ENCODE measurements at places on chromosomes 2 and 18.

DNA sequence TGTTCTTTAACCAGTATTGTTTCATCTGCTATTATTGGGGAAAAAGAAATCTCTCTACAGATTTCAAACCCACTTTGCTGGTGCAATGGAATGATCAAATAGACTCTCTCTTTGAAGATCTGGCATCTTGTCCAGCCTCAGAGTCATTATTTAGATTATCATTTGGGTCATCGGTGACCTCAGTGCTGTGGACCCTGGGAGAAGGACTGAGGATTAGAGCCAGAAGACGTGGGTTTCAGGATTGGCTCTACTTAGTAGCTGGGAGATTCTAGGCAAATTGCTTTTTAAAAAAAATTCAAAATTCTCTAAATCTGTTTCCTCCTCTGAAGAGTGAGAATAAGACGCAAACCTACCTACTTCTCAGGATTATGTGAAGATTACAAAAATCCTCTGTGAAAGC is 107.6 kb upstream of the CTAGE1 start:
- DNase-seq = no peak

- peak; percentile 51 for DNase-seq
Observed at GRCh38 chr2:102839668-102840388, 78.0 kb downstream of the TMEM182 start.

- DNase-seq = peak; percentile 80
Observed at GRCh38 chr2:27303093-27304025, 4.9 kb downstream of the UCN start.

DNA sequence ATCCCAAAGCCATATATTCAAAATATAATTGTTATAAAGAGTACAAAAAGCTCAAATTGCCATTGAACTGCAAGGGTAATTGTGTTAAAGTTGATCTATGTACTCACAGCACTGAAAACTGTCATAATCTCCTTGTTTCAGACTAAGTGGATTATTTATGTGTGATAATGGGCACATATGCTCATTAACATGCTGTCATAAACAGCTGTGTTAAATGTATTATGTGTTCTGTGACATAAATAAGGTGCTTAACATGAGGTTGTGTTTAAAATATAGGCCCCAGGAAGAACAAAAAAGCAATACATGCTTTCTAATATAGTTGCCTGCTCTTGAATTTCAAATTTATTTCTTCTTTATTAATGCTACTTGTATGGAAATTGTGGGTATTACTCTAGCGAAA is 409.5 kb downstream of the DCC start:
- no peak for DNase-seq

DNA sequence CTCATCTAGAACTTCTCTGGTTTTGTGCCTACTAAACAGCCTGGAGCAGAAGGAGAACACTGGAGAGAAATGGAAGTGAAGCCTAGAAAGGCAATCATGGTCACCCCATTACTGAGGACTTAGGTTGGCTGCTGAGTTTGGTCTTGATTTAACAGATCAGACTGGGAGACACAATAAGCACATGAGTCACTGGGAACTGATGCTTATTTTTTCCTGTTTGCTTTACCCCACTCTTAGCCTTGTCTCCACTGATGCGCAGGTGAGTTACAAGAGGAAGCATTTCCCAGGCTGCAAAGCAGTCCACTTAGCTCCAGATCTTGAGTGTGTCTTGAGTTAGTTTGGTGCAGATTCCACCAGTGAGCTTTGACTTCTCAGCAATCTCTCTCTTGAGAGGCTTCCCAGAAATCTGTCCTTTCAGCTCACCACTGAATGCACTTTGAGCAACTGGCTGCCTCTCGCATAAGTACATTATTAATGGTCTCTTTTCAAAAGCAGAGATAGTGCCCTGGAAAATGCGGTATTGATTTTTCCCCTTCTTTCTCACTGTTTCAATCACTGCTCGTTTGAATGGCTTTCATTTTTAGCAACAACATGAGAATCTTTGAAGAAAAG is 390.2 kb upstream of the SETBP1 start:
- no peak for DNase-seq

DNA sequence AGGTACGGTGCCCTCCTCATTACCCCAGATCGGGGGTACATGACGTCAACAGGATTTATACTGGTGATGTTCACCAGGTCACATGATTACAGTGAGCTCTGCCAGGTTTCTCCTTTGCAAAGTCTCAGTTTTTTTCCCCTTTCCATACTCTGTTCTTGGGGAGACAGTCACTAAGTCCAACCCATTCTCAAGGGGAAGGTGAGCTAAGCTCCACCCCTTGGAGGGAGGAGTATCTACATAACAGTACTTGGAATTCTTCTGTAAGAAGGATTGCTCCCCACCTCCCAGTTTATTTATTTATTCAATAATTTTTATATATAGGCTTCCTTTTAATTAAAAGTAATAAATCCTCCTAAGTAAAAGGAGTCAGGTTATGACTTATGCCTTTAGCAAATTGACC is 34.1 kb upstream of the SOS1 start:
- DNase-seq = no peak

DNA sequence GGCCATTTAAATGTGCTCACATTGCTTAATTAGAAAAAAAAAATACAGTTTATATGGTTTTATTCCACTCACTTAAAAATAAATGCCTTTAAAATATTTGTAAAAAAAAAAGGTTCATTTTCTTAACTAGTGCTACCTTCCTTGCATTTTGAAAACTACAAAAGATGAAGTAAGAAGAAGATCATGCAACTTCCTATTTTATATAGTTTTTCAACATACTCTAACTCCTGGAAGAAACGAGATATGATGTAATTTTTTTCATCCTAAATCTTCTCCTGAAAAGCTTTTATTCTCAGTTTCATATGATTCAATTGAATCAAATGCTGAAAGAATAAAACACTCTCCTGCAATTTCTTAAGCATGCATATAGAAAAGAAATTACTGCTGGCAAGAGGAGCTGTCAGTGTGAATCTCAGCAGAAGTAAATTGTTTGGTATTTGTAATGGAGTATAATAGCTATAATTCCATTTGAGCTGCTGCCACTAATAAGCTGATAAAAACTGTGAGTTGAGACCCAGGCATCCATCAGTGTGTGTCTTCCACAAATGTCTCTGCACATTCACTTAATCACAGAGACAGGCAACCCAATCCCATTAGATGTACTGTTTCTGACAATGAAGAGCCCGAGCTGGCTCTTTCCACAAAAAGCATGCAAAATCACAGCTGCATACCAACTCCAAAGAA is 3.7 kb downstream of the FTCDNL1 start:
- DNase-seq = peak; percentile 63

- no peak for DNase-seq
Observed at GRCh38 chr2:24919037-24919505, 966 bp downstream of the ADCY3 start.

DNA sequence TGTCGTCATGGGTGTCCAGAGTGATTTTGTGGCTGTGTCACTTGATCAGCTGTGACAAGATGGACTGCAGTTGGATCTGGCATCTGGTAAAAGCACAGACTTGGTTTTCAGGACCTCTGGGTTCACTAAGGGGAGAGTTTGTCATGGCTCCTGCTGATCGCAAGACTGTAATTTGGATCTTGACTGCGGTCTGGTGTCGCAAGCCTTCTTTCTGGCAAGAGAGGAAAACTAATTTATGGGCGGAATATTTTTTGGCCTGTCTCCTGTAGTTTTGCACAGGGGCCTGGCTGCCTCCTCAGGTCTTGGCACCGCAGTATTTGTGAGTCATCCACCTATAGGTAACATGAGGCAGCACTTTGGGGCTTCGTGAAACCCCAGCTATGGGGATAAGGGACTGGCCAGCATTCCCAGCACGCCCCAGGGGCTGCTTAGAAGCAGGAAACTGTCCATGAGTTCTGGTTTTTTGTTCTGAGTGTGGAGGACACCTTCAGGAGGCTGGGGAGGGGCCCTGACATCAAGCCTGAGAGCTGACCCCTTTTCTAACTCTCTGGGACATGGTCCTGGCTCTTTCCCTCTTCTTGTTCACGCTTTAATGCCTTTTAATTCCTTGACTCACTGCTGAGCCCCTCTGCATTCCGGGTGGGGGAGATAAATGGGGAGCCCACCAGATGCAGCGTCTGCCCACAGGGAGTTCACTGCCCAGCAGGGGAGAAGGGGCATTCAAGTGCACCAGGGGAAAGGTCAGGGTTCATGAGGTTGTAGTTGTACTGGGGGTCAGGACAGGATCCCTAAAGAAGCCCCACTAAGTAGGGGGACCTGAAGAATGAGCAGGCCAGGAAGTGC is 12.2 kb downstream of the SH3BP4 start:
- no peak for DNase-seq

DNA sequence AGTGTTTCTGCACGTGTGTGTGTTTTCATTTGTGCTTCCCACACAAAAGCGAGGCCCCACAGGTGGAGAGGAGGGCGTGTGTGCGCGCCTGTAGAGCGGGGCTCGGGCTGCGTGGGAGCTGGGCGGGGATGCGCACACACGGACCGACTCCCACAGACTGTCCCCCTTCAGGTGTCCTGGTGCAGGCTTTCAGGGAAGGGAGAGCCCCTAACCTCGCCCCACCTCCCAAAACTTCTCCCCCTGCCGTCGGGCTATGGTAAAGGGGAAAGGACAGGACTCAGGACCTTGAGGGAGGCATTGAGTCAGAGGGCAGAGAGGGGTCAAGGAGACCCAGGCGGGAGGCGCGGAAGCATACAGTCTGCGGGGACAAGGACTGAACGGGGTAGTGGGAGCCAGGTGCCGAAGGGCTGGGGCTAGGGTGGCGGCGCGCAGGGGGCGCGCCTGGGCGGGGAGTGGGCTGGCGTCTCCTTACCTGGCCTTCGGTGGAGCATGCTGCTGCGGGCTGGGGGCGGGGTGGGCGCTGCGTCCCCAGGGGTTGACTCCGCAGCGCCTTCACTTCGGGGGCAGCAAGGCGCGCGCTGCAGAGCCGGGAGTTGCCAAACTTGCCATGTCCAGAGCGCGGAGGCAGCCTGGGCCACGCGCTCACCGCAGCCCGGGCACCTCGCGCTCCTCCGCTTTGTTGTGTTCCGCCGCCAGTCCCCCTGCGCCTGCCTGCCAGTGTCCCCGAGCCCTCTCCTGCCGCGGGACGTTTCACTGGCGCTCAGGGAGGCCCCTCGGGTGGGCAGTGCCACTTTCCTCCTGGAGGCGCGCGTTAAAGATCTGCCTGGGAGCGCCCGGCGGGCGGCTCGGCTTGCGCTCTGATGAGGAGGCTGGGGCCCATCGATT is 302.0 kb downstream of the NCKAP5 start:
- no peak for DNase-seq

DNA sequence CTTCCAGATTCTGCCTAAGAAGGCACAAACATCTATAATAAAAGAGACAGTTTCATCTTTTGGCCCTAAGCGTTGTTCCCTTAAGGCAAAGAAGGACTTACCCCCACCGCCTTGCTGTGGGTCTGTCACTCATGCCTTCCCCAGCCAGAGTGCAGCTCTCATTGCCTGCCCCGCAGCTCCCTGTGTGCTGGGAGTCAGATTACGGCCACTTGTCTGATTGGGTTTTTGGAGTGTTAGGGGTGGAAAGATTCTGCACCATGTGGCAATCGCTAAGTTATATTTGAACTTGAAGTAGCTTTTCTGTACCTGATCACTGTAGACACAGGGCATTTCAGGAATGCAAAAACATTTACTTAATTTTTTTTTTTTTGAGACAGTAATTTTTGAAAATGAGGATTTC is at the start of gene AQP4:
AQP4 (minus strand) TSS at position 151 of the 400 bp plus-strand sequence; CDS start at position 133, 18 bp downstream.
- no peak for DNase-seq

- no peak for DNase-seq
Observed at GRCh38 chr2:176817061-176817565, 395.5 kb upstream of the HNRNPA3 start.

GRCh38 chr2:148201075-148202004 is 180.4 kb downstream of the MBD5 start:
- peak; percentile 37 for DNase-seq

- no peak for DNase-seq
Observed at GRCh38 chr2:3211256-3212060, 166.2 kb downstream of the EIPR1 start.

- DNase-seq = no peak
Observed at GRCh38 chr2:20676353-20677215, 9.6 kb downstream of the GDF7 start.

DNA sequence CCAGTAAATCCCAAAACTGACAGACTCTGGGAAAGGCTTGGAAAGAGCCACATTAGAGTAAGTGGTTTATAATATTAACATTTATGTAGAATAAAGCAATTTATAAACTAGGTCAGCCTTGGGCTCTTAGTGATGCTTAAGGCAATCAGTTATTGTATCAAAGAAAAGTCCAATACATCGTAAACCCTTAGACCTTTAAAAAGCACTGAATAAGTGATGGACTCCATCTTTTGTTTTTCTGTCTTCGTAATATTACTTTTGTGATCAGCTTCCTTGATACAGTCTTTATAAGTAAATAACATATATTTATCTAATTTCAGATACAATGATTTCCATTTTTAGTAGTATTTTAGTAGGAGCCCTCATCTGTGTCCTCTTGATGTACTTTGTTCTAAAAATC is 28.7 kb downstream of the DDX1 start:
- DNase-seq = no peak

GRCh38 chr2:239155806-239156480 is 244.9 kb downstream of the HDAC4 start:
- no peak for DNase-seq

- DNase-seq = no peak
Observed at GRCh38 chr2:217410681-217410960, 550.8 kb upstream of the TNP1 start.

DNA sequence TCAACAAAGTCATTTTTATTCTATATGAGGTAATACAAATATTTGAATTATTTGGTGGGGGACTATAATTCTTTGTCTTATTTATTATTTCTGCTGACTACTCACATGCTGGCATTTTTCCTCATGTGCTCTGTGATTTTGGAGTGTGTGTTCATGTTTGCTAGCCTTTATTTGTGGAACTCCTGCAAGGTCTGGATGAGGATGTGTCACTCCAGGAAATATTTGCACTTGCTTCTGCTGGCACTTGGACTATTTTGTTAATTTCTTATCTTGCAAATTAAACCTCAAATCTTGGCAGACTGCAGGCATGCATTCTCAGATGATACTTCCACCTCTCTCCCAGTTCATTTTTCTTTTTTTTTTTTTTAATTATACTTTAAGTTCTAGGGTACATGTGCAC is 34.1 kb downstream of the POLI start:
- DNase-seq = no peak

GRCh38 chr18:7978834-7979233 is 411.7 kb downstream of the PTPRM start:
- no peak for DNase-seq

DNA sequence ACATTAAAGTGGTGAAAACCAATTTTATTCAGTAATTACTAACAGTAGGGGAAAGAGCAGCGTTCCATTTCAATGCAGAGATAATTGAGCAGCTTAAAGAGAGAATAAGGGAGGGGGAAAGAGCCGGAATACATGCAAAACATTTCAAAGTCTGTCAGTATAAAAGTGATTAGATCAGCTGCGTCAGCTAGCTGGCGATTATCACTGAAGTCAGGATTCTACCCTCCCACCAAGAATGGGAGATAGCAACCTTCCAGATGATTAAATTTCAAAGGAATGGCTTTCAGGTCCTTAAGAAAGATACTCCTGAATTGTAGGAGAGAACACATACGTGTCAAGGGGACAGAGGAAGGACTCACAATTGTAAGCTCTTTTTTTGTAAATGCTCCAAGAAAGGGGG is 2.7 kb upstream of the ZC3H6 start:
- no peak for DNase-seq

Data from MV-4-11 (cell line).